ENCODE measurements at places on chromosomes 5 and 9. TPM values are rescaled to one million over a fixed set of nuclear protein-coding genes. Genes with fewer than 3 reads are reported as not detected.

The PTPRD gene
- total RNA-seq, result not detected

The CCDC192 gene
- not detected for total RNA-seq

DNA sequence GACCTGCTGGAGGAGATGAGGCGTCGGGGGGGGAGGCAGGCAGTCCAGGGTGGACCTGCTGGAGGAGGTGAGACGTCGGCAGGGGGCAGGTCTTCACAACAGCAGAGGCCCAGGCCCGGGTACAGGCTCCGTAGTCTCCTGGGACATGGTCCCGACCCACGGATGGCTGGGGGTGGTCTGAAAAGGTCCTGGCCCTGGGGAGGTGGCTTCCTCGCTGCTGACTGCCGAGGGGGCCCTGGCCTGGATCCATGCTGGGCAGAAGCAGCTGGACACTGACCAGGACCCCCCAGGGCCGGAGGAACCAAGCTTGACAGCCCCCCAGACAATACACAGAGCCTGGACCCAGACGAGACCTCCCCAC is 8.5 kb downstream of the EGFL7 start:
- no peak for DNase-seq

DNA sequence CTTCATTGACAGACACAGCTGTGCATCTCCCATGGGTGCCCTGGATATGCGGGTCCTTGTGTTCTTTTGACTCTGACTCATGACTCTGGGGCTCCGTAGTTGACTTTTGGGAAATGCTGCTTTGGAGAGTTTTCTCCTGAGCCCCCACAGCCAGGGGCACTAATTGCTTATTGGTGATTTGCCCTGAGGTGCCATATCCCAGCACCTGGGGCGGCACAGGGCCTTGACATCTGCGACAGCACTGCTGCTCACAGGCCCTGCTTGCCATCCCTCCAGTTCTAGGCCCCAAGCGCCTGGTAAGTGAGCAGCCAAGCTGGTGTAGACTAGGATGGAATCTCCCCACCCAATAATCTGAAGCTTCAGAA is 75.1 kb downstream of the AMBP start:
- DNase-seq, result no peak

DNA sequence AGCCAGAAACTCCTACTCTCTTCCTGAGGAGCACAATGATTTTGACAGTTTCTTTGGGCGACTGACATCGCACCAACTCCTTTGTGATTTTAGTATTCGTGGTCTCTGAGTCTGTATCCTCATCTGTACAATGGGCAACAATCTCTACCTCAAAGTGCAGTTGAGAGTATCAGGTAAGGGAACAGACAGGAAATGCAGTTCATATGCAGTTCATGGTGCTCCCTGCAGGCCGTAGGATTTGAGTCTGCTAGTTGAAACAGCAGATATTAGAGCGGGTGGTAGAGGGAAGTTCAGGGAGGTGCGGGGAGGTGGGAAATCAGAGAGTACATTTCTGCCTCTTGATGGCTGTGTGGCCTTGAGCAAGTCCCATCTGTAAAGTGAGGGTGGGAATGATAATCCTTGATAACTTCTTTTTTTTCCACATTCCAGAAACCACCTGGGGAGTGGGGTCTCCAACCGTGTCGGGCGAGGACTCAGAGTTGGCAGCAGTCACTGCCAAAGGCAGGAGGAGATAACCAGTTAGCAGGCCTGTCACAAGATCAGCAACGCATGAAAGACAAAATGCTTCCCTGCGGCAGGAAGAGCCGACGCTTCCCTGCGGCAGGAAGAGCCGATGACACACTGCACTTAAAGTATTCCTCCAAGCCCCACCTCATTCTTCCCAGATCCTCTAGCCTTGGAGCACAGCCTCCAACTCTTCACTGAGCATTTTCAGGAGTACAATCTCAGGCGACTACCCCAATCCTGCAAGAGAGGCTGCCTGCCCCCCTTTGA is 6.0 kb upstream of the NEK6 start:
- DNase-seq, result no peak
